Activated CD4-positive, CD25-positive, alpha-beta regulatory T cell treated with anti-CD3 and anti-CD28 coated beads, Interleukin-2, amount 50 U/mL, for 16 hours (primary cell): ENCODE measurements at places on chromosomes 12 and 14.

DNA sequence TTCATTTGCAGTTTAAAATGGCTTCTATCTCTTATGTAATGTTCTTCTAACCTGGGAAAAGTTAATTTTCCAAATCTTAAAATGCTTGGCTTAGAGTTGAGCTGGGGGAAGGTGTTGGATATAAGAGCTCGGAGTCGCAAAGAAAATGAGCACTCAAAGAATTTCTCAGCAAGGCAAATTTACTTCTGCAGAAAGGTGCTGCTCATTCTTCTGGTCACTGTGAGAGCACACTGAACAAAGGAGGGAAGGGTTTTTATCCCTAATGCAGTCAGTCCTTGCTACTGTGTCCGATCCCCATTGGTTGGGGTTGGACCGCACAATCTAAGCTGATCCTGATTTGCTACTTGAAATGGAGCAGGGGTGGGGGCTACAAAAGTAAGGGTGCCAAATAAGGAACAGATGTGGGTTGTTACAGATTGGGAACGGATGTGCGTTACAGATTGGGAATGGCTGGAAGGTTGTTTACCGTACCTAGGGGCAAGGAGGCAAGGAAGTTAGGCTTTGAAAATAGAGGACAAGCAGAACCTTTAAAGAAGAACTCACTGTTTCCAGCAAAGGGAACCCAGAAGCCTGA, 19.4 kb downstream of the TXNRD1 start:
- no peak for DNase-seq

DNA sequence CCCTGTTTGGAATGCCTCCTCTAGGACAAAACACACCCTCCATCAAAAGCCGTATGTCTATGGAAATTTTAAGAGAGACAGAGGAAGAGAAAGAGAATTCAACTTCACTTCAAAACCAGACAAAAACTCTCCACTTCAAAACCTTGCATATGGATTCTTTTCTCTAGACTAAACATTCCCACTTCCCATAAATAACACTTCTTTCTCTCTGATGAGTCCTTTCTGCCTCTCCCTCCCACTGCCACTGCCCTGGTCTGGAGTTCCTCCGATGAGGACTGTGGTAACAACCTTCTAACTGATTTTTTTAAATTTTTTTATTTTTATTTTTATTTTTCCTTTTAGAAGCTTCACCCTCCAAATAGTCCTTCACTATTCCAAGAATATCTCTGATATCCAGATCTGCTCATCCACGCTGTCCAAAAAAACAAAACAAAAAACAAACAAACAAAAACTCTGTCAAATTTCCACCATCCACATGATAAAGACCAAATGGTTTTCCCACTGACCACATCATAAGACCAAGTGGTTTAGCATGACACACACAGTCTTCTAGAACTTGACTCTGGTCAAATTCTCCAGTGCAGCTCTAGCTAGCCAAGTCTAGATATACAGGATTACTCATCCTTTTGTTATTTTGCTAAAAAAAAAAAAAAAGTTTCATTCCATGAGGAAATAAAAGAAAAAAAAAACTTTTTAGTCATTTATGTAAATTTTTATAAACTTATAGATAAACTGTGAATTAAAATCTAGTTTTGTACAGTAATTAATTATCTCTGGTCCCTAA, 256.0 kb downstream of the PPFIA2 start:
- DNase-seq = no peak

DNA sequence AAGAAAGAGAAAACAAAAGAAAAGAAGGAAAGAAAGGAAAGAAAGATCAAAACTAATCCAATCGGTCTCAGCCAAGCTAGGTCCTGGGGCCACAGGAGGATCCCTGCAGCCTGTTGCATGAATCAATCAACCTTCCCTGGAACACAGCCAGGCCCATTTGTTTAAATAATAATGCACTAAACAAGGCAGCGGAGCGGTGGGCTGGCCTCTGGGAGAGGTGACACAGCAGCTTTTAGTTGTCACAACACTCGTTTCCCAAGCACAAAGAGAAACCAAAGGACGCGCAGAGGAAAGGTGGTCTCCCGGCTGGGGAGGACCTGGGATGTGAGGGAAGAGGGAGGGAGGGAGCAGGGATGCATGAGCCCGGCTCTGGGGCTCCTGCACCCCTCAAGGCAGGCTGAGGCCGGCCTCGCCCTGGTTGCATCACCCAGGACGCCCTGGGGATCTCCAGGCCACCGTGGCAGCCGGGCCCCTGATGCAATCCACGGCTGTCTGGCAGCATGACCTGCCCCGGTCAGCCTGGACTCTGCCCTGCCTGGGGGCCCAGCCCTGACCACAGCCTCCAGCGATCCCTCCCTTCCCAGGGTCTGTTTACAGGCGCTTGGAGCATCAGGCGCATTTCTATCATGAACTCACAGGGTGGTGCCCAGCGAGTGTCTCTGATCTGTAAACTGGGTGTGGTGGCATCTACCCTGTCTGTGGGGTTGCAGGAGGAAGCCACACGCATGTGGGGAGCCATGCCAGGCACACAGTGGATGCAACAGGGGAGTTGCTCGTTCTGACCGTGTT, 32.5 kb downstream of the MMP17 start:
- DNase-seq = no peak

- no peak for DNase-seq
These were observed 429.0 kb downstream of the LRIG3 start for GRCh38 chr12:58491306-58491705.

DNA sequence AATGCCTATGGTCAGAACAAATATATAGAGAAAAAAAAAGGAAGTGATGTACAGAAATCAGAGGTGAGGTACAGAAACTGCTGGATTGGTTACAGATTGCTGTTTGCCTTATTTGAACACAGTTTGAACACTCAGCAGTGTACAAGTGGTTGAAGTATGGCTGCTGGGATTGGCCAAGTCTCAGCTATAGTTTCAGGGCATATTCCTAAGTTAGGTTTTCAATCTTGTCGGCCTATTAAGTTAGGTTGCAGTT, 146.4 kb downstream of the LLPH start:
- DNase-seq = no peak

DNA sequence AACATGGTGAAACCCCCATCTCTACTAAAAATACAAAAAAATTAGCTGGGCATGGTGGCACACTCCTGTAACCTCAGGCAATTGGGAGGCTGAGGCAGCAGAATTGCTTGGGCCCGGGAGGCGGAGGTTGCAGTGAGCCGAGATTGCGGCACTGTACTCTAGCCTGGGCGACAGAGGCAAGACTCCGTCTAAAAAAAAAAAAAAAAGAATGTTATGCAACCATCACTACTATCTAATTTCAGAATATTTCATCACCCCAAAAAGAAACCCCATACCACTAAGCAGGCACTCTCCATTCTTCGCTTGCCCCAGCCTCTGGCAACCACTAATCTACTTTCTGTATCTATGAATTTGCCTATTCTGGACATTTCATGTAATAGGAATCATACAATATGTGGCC, 68.8 kb upstream of the AMN start:
- DNase-seq = no peak

DNA sequence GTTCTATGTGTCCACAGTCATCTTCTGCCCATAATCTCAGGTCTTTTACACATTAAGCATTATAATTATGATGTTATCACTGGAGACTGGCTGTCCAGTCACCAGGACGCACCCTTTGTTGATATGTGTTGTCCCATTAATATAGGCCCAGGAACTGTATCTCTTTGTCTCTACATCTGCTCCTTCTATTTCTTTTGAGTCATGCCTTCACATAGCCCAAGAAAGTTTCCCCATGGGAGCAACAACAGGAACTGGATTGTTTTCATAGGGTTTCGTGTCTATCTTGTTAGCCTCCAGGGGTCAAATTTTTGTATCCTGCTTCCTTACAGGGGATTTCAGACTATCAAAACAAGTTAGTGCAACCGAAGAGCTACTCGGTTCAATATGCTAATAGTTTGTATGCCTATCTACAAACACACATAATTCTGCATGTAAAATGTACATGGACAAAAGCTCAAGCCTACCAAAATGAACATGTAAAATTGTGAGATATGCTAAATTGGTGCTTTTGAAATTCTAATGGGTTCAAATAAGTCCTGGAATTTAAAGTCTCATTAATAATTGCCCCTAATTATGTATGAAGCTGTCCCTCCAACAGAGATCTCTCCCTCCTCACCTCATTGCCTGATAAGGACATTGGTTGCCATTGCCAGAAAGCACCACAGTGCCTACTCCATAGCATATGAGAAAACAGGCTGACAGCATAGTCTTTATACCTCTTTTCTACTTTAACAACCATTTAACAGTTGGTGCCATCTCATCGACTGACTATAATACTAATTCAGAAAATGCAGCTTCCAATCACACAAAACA, 99.8 kb upstream of the DIO2 start:
- no peak for DNase-seq

DNA sequence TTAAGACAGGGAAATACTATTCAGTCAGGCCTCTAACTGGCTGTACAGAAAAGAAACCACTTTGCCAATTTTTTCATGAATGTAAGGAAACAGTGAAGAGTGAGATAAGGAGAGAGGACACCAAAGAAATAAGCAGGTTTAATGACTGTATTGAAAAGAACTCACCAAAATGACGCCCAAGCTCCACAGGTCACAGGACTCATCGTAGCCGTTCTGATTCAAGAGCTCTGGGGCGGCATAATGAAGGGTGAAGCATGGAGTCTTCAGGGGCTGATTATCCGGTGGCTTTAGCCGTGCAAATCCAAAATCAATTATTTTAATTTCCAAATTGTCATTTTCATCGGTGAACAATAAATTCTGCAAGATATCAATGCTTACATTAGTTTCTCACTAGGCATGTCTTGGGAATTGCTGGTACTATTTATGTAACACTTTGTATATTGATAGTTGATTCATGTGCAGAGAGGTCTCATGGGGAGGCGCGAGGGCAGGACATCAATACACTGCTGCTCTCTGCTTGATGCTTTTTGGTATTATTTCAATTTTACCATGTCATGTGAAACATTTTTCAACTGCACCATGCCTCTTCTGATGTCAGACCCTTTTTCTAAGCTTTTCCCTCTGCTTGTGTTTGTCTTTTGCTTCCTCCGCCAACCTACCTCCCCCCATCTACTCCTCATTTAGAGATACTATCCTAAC, 74.2 kb upstream of the TTC7B start:
- no peak for DNase-seq

GRCh38 chr14:77714926-77715325, 7.0 kb downstream of the SLIRP start:
- DNase-seq = no peak

GRCh38 chr14:71399057-71399487, 491.8 kb downstream of the PCNX1 start:
- DNase-seq = no peak

- no peak for DNase-seq
These were observed 8.3 kb downstream of the TMTC2 start for GRCh38 chr12:82694970-82695369.

DNA sequence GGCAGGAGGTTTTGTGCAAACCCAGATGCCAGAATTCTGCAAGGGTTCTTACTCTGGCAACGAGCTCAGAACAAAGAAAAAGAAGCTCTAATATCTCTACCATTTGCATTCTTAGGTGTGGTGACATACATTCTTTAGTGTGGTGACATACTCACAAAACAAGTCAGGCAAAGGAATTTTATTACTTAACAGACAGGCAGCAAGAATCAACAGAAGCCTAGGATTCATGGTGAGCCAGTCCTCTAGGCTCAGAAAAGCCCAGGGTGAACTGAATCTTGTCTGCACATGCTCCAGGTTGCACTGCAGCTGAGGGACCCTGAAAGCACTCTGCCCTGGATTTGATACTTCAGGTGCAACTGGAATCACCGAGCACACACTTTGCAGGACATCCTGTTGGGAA, 122.4 kb upstream of the PTPRQ start:
- DNase-seq = no peak

- DNase-seq = no peak
These were observed 34.4 kb downstream of the TTC7B start for GRCh38 chr14:90781876-90782275.

- DNase-seq = no peak
These were observed 107.5 kb downstream of the KITLG start for GRCh38 chr12:88472775-88473174.

DNA sequence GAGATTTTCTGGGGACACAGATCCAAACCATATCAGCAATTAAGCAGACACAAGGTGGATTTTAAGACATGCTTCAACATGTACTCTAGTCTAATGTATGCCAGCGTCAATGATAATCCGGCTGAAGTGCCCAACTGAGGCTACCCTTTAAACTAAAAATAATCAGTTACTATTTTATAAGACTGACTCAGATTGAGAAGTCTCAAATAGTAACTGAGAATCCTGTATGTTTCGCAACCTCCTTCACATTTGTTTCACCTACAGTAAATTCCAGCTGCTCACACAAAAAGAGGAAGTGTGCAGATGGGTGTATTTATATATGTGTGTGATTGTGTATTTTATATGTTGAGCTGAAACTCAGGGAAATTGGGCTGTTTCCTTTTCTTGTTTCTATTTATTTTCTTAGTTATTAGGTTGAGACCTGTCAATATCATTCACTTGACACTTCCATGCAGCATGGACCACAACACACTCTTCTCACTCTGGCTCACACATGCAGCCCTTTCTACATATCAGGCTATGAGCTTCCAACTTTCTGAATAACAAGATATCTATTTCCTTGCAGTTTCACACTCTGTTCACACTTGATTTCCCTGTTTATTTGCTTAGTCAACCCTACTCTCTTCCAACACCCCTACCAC, 1224.9 kb upstream of the TMEM132C start:
- DNase-seq = no peak

GRCh38 chr12:102061096-102061559, 663 bp downstream of the WASHC3 start:
- no peak for DNase-seq

GRCh38 chr12:124682425-124683151, 115.2 kb upstream of the NCOR2 start:
- DNase-seq = no peak

GRCh38 chr12:120139958-120140357, 23.4 kb upstream of the RAB35 start:
- DNase-seq = no peak

DNA sequence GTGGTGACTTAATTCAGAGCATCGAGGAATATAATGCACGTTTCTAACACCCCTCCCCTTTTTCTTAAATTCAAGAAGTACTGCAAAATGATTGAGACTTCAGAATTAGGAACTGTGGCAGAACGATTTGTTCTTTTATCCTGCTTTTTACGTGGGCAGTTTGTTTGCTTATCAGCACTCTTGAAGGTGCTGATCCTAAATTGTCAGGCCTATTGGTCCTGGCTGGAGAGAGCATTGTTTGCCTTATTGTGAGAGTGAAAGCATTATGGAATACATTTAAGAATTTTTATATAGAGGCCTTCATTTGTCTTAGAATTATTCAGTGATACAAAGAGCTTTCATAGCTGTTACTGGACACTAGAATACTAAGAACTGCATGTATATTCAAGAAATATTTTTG, 59.1 kb downstream of the TMTC2 start:
- no peak for DNase-seq

GRCh38 chr14:50000380-50001150, 107.7 kb downstream of the ARF6 start:
- DNase-seq = peak; percentile 50

GRCh38 chr14:42421377-42422078, 814.9 kb downstream of the LRFN5 start:
- no peak for DNase-seq

GRCh38 chr14:87196436-87196835, 796.5 kb downstream of the GALC start:
- DNase-seq = no peak

GRCh38 chr14:80955416-80955941, at the start of gene TSHR:
Gene TSHR, plus strand, starts transcription at chr14:80955621. Its CDS starts 60 bp downstream, at chr14:80955681.
- no peak for DNase-seq

- DNase-seq = no peak
These were observed 82.2 kb downstream of the PTPRO start for GRCh38 chr12:15404485-15404884.
